Stimulated activated CD4-positive, alpha-beta T cell treated with anti-CD3 and anti-CD28 coated beads, TNF-alpha, amount 100 ng/mL, for 24 hours (primary cell): ENCODE measurements at places on chromosomes 1 and 21.

GRCh38 chr21:44650265-44650972 lies 4.0 kb downstream of the KRTAP12-4 start:
- no peak for DNase-seq

DNA sequence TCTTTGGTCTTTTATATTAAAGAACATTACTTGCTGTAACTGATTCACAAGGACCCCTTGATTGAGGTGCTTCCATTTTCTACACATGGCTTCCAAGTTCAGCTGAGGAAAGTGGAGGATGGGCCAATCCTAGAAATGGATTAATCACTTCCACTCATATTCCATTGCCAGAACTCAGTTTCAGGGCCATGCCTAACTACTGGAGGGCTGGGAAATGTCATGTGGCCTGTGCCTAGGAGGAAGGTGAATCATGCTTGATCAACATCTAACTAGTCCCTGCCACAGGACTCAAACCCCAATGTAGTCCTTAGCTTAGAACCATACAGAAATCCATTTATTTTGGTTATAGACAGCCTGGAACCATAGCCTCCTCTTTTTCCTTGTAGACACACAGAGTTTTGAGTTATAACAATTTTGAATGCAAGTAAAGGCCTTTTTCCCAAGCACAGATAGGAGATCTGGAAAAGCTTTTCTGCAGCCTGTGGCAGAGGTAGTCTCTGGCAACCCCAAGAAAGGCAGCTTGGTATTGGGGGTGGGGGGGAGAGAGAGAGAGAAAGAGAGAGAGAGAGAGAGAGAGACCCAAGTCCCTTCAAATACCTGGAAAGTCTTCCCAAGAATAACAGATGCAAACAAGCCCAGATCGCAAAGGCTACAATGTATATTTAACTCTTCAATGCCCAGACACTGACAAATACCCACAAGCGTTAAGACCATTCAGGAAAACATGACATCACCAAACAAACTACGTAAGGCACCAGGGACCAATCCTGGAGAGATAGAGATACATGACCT lies 12.5 kb downstream of the MAST2 start:
- DNase-seq: no peak

DNA sequence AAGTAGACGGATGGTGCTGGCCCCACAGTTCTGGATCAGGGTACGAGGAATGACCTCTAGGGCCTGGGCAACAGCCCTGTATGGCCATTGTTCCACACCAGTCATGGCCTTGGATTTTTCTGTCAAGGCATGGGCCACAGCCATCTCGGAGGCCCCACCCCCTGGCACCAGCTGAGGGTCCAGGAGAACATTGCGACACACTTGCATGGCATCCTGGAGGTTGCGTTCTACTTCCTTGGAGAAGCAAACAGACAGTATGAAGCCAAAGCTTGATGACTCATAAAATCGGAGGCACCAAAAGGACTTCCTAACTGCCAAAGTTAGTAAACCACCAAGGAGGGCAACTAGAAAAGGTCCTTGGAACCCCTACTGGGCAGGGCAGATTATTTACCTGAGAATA lies 11.9 kb upstream of the VHLL start:
- DNase-seq: no peak

- DNase-seq: no peak
These were observed 46.2 kb upstream of the CLDN14 start for GRCh38 chr21:36526104-36526503.

GRCh38 chr1:3756394-3756793 lies 4.1 kb downstream of the CCDC27 start:
- no peak for DNase-seq

GRCh38 chr1:9294910-9295636 lies 2.4 kb downstream of the SPSB1 start:
- no peak for DNase-seq

DNA sequence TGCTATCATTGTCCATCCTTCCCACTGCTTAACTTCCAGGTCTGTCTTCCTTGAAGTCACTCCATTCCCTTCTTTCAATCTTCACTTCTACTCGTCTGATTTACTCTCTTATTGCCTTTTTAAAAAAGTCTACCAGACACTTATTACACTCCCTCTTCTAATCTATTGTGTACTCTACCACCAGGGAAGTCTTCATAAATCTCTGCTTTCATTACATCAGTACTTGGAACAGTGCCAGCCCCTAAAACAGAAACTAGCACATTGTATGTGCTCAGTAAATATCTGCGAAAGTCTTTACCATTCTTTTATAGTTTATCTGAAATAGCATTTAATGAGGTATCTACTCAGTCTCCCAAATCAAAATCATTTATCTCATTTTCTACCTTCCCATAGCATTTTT lies 236.4 kb downstream of the USH2A start:
- no peak for DNase-seq

- DNase-seq: no peak
These were observed 16.8 kb downstream of the UBE2U start for GRCh38 chr1:64220241-64220640.
